ENCODE measurements at places on chromosomes 11 and 22. TPM values are rescaled to one million over a fixed set of nuclear protein-coding genes. Genes with fewer than 3 reads are reported as not detected.

Gene EHBP1L1
- total RNA-seq = 4.7 TPM

Gene CLDN5
- 108 TPM for total RNA-seq

DNA sequence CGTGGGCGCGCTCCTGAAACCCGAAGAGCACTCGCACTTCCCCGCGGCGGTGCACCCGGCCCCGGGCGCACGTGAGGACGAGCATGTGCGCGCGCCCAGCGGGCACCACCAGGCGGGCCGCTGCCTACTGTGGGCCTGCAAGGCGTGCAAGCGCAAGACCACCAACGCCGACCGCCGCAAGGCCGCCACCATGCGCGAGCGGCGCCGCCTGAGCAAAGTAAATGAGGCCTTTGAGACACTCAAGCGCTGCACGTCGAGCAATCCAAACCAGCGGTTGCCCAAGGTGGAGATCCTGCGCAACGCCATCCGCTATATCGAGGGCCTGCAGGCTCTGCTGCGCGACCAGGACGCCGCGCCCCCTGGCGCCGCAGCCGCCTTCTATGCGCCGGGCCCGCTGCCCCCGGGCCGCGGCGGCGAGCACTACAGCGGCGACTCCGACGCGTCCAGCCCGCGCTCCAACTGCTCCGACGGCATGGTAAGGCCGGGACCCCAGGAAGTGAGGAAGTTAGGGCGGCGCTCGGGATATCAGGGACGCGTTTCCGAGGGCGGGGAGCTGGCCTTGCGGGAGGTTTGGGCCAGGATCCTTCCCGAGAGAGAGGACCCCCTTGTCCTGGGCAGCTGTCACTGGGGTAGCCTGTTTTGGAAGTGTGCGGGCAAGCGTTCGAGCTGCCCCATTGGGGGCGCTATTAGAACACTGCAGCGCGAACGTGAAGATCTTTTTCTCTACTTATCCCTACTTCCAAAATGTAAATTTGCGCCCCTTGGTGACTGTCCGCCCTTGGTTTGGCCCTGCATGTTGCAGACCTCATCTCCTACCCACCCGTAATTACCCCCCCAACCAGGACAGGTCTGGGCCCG is 796 bp downstream of the MYOD1 start:
- no peak overlapping the region for H3K27ac ChIP-seq
- DNase-seq = peak; percentile 65
- no peaks in the 10 kb centered on the region for H3K36me3 ChIP-seq
- H3K4me1 ChIP-seq = no peaks in the 10 kb centered on the region
- peaks cover 14% of the 10 kb centered on the region for H3K27me3 ChIP-seq
- no peak overlapping the region for H3K4me3 ChIP-seq

- no peaks in the 10 kb centered on the region for H3K4me1 ChIP-seq
- DNase-seq = no peak
- no peak overlapping the region for H3K4me3 ChIP-seq
- H3K36me3 ChIP-seq = no peaks in the 10 kb centered on the region
- no peak overlapping the region for H3K27ac ChIP-seq
- peaks cover 1% of the 10 kb centered on the region for H3K27me3 ChIP-seq
Observed at GRCh38 chr22:33023153-33023827, 34.9 kb downstream of the SYN3 start.

- no peak overlapping the region for H3K27ac ChIP-seq
- no peak overlapping the region for H3K4me3 ChIP-seq
- peaks cover 2% of the 10 kb centered on the region for H3K4me1 ChIP-seq
- no peaks in the 10 kb centered on the region for H3K36me3 ChIP-seq
- DNase-seq = no peak
Observed at GRCh38 chr11:20261526-20261925, 101.3 kb upstream of the DBX1 start.

Measured in endothelial cell (in vitro differentiated cells).